Esophagus mucosa (tissue), 1 donor: ENCODE measurements at places on chromosomes 7 and 10. TPM values are rescaled to one million over a fixed set of nuclear protein-coding genes. Genes with fewer than 3 reads are reported as not detected.

Gene CTAGE4
- total RNA-seq, result 3.1 TPM

Gene SPDYE2B
- not detected for total RNA-seq

Gene BRAF
- 16.9 TPM for total RNA-seq

Gene STK31
- total RNA-seq, result 0.16 TPM

Gene LRIT1
- not detected for total RNA-seq

Gene LIPM
- not detected for total RNA-seq

Gene NRG3
- total RNA-seq, result not detected

Gene OR2A12
- not detected for total RNA-seq

Gene UCN3
- total RNA-seq, result not detected

Gene TRPV5
- total RNA-seq, result not detected

Gene PON1
- not detected for total RNA-seq

Gene KLF14
- total RNA-seq, result not detected

Gene AMPH
- total RNA-seq, result 0.16 TPM

Gene PPP1R3C
- total RNA-seq, result 91.9 TPM

Gene MCM10
- total RNA-seq, result 5.9 TPM

Gene SLC18A2
- 0.12 TPM for total RNA-seq

Gene AKR1C3
- 29.5 TPM for total RNA-seq

Gene HOXA11
- not detected for total RNA-seq

Gene CALHM3
- not detected for total RNA-seq

Gene TMEM26
- 0.24 TPM for total RNA-seq

Gene CXCL12
- total RNA-seq, result 14.0 TPM

Gene LDB1
- total RNA-seq, result 28.9 TPM

Gene HOXA4
- 5.5 TPM for total RNA-seq

Gene CYP2W1
- 0.36 TPM for total RNA-seq

Gene TUBAL3
- 0.12 TPM for total RNA-seq

Gene PPP1R17
- not detected for total RNA-seq

Gene GJD4
- not detected for total RNA-seq
